Placental pericyte (primary cell): ENCODE measurements at places on chromosomes 7 and 10. TPM values are rescaled to one million over a fixed set of nuclear protein-coding genes. Genes with fewer than 3 reads are reported as not detected.

Gene EXOC4
- 68.6 and 105 TPM in 2 replicates for total RNA-seq

Gene PDGFA
- total RNA-seq: 74.6 and 177 TPM in 2 replicates

Gene MBL2
- not detected in 2 replicates for total RNA-seq

Gene ITPRIP
- 20.8 and 45.2 TPM in 2 replicates for total RNA-seq

Gene SPDYE8
- not detected in 2 replicates for total RNA-seq

Gene ACBD5
- 12.3 and 22.9 TPM in 2 replicates for total RNA-seq

Gene FAM241B
- not detected in 2 replicates for total RNA-seq

Gene SPDYE16
- total RNA-seq: not detected in 2 replicates

Gene TNS3
- total RNA-seq: 107 and 172 TPM in 2 replicates

Gene RADIL
- 0.86 and 1.8 TPM in 2 replicates for total RNA-seq

Gene SFTPA1
- total RNA-seq: not detected in 2 replicates

Gene FGFR2
- 2.6 TPM in 1 of 2 replicates, not detected in the other for total RNA-seq

Gene TMEM184A
- total RNA-seq: 0.44 and 0.86 TPM in 2 replicates

Gene OPN1SW
- not detected in 2 replicates for total RNA-seq

Gene HOXA13
- total RNA-seq: 4.0 and 6.8 TPM in 2 replicates

Gene SCART1
- total RNA-seq: 2.1 and 3.1 TPM in 2 replicates
